NCI-H1694 treated with DMSO at 0.1 percent for 48 hours (cell line): ENCODE measurements at places on chromosomes 12 and 14.

DNA sequence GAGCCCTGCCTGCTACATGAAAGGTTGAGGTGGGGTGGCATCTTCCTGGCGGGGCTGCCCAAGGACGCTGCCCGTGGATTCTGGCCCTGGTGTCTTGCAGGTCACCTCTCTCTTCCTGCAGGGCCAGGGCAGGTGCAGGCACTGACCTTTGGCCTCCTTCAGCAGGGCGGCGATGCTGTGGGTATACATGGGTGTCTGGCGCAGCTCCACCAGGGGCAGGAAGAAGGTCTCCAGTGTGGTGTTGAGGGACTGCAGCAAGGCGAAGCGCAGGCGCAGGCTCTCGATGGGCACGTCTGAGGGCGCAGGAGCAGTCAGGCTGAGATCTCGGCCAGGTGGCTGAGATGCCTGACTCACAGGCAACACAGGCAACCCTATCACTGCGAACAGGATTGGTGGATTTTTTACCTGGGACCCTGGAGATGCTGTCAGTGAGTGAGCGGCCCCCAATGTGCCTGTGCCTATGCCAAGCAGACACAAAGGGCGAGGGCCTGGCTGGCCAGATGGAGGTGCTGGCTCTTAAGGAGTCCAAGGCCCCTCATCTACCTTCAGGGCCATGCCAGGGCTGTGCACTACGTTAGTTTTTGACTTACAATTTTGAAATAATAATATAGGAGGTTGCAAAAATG lies 45.7 kb downstream of the TRAFD1 start:
- DNase-seq, result no peak

- DNase-seq, result no peak
Measured at GRCh38 chr14:77988970-77989369, 181.2 kb upstream of the NRXN3 start.

DNA sequence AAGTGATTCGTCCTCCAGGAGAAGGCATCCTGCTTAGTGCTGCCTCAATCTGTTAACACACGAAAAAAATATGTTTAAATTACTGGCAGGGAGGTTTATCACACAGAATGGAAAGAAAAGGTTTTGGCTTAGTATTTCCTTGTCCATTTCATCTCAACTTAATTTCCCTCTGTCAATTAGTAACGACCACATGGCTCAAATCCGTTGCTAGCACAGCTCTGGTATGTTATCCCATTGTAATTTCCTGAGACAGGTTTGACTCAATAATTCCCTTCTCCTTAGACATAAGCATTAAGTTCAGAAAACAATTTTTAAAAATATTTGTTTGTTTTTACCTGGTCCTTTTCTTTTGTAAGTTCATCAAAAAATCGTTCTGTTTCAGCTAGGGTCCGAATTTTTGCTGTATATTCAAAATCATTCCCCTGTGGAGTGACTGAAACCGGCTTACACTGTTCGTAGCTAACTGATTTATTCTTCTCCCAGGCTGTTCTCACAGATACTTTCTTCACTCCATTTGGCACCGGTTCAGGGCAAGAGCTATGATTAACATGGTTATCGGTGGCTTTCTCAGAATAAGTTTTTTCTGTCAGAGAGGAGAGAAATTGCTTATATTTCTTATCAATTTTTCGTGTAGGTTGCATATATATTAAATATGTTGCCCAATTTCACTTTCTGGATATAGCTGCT lies 10.1 kb upstream of the PITPNM2 start:
- DNase-seq, result no peak

GRCh38 chr14:102071283-102071998 lies 15.4 kb downstream of the HSP90AA1 start:
- no peak for DNase-seq

GRCh38 chr12:79055926-79056674 lies 191.5 kb downstream of the SYT1 start:
- DNase-seq, result no peak

DNA sequence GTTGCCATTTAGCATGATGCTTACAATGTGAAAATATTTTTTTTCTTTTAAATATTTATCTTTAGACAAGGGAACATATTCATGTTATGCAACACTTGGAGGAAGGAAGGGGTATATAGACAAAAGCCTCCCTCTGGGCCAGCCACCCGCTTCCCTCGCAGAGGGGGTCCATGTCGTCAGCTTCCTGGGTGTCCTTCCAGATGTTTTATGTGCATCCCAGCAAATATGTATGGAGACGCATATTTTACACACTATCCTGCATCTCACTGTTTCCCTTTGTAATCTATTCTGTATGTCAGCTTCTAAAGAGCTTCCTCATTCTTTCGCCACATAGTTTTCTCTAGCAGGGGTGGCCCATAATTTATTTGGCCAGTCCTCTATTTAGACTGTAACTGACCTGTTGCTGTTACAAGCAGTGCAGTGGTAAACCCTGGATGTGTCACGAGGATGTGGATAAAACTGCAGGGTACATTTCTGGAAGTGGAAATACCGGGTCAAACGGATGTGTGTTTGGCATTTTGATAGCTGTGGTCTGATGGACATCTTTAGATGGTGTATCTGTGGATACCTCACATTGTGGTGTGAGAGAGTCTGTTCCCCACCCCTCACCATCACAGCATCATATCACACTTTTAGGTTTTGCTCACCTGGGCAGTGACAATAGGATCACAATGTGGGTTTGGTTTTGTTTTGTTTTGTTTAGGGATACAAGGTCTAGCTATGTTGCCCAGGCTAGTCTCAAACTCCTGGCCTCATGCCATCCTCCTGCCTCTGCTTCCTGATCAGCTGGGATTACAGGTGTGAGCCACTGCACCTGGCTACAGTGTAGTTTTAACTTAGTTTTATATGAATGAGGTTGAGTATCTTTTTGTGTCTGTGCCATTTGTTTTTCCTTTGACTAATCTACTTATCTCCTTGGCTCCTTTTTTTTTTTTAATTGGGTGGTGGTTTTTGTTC lies 31.6 kb downstream of the FAM222A start:
- no peak for DNase-seq
